Activated CD8-positive, alpha-beta memory T cell treated with anti-CD3 and anti-CD28 coated beads for 1 hour (primary cell): ENCODE measurements at places on chromosomes 2 and 18.

DNA sequence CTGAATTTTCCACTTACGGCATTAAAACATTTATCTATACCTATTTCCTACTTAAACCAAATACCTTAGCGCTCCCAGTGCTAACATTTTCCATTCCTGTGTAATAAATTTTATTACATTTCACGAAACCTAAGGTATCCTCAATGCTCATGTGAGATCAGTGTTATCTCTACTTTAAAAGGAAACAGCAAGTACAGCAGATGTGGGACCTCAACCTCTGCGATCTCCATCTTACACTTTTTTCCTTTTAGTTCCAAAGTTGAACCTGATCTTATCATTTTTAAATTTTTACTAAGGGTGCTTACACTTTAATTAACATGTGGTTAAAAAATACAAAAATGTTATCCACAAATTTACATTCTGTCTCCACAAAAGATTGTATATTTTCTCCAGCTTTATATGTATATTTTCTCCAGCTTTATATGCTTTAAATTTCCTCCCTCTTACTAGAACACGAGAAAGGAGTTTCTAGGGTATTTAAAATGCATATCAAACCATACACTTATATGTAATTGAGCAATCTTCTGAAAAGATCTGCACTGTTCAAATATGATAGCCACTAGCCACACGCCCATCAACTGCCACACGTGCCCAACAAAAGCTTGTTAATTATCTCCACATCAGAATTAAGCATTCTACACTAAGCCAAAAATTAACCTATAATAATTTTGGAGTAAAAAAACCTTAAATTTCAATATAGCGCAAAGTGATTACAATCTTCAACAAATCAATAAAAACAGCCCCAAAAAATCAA is 38.1 kb downstream of the MBOAT2 start:
- no peak for DNase-seq

- DNase-seq, result no peak
Observed at GRCh38 chr2:217326238-217327022, 466.6 kb upstream of the TNP1 start.

DNA sequence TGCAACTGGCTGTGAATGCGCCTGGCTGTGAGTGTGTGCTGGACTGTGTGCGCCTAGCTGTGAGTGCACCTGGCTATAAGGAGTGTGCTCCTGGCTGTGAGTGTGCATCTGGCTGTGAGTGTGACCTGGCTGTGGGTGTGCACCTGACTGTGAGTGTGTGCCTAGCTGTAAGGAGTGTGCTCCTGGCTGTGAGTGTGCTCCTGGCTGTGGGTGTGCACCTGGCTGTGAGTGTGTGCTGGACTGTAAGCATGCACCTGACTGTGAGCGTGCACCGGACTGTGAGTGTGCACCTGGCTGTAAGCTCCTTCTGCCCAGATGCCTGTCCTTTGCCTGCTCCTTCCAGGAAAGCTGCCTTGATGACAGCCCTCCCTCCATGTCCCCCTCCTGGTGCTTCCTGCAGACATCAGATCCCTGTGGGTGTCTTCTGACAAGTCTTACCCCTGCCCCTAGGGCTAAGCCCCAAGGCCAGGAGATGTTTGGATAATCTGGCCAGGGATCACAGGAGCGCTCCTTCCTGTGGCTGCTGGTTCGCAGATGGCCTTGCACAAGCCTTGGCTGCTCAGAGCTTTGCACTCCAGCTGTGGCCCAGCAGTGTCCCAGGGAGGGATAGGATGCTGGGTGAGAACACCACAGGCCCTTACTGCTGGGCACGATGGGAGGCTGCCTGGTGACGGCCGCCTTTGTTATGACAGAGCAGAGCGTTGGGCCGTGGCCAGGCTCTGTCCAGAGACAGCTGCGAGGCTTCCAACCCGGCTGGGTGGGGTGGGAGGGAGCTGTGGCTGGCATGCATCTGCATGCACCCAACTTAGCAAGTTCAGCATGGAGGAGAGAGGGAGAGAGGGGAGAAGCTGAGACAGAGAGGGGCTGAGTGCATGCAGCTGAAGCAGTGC is 89.9 kb downstream of the GLI2 start:
- DNase-seq, result no peak

DNA sequence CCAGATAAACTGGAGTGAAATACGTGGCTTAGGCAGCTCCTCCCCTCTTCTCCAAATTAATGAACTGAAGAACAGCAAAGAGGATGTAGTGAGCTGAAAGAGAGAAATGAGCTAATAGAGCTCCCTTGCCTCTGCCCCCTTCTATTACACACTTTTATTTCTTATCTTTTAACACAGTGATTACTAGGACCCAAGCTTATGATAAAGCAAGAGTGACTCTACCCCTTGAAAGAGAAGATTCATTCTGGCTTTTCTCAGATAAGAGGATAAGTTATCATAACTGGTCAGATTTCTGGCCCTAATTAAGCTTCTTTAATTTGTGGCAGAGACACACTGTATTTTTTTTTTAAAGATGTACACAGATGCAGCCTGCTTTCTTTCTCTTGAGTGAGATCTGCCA is 102.2 kb downstream of the MSTN start:
- no peak for DNase-seq

DNA sequence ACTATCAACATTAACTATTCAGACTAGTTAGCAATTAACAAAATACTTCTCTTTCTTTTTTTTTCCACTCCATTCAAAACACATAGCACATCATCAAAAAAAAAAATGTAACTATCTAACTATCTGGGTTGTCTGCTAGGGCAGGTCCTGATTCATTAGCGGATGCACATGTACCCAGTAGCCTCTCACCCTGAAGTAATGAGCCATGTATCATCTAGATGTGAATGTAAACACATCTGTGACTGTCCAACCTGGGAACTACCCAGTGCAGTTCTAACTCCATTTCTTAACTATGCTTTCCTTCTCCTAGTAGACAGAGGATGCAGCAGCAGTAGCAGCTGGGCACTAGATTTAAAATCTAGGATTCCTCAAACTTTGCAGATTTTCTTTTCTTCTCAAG is 183.1 kb upstream of the PIK3C3 start:
- DNase-seq, result no peak

- no peak for DNase-seq
Observed at GRCh38 chr2:238875101-238875470, 27.2 kb downstream of the TWIST2 start.

DNA sequence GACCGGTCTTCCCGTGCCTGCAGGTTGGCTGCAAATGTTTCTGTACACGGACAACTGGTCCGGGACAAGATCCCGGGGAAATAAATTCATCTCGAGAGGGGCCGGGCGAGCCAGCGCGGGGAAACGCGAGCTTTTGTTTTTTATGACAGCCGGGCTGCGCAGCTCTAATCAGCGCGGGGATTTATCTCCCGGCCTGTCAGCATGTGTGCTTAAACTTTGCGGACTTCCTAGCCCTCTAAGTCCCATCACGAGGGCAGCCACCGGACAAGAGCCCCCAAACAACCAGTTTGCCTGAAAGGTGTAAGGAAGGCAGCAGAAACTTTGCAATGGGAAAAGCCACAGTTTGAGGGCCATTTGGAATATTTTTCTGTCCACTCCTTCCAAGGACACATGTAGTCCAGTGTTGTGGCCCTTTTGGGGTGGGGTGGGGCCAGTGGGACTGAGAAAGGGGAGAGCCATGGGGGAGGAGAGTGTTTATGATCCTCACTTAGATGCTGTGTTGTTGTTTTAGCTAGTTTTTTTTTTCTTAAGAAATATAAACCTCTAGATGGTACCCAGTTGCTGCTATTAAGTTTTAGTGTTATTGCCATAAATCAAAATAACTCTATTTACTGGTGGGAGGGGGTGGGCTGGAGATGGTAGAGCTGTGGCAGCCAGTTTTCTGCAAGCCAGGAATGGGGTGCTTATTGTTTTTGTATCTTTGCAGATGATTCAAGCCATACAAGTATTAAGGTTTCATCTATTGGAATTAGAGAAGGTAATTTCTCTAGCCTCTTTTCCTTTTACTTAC is 6.0 kb downstream of the MEIS1 start:
- no peak for DNase-seq

GRCh38 chr18:9365406-9365805 is 30.8 kb downstream of the TWSG1 start:
- DNase-seq, result no peak

DNA sequence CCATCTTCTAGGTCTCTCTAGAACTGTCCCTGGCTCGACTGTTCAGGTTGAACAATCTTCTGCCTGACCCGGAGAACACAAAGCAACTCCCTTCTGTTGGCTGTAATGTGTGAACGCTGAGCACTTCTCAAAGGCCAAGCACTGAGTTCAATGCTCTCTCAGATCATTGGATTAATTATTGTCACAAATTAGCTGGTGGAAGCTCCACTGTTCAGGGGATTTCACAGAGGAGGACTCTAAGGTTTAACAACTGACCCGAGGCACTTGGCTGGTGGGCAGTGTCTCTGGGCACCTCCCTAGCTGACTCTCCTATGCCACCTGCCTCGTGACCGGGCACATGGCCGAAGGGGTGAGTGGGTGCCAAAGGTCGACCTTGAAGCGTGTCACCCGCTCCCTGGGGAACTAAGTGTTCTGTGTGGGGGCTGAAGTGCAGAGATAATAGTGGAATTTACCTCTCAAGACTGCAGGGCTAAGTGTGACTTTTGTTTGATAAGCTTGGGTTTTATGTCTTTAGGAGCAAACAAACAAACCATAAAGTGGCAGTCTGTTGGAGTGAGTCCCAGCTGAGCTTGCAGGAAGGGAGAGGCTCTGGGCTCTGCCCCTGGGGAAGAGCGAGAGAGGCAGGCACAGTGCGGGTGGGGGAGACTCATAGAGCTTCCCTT is 64.8 kb downstream of the BCL2L11 start:
- DNase-seq, result no peak

GRCh38 chr2:174247474-174248186 is 702 bp downstream of the OLA1 start:
- no peak for DNase-seq

GRCh38 chr18:45774065-45774521 is 50.1 kb downstream of the SLC14A1 start:
- DNase-seq, result no peak

GRCh38 chr18:42018831-42019230 is 63.8 kb downstream of the PIK3C3 start:
- DNase-seq, result no peak
